Activated naive CD4-positive, alpha-beta T cell (primary cell): ENCODE measurements at places on chromosomes 11 and 22.

DNA sequence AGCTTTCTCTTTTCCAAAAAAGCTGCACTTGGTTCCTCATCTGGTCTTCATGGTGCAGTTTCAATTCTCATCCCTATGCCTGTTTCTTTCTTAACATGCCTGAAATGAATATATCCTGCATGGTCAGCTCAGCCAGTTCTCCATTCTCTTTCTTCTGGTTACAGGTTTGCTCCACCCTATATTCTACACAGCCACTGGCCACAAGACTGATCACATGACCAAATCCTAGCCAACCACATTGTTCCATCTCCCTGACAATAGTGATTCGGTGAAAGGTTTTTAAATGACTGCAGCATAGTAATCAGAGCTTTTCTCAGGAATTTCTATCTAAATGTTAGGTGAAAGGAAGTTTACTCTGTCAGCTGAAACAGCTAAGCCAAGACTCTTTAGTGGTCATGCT, 891.4 kb downstream of the METTL15 start:
- no peak for DNase-seq

DNA sequence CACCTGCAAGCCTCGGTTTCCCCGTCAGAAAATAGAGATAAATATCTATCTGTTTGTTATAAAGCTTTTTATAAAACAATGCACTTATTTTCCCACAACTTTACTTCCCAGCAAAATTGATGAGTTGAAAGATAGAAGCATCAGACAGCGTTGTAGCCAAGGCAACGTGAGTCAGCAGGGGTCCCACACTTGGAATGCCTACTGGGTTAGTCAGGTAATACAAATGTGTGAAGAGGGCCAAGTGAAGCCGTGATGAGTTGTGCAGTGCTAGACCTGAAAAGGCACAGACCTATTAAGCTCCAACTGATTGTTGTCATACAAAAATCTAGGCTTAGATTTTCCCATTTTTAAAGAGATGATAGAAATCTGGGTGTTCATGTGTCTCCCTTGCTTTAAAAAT, 118.7 kb downstream of the PGR start:
- DNase-seq = no peak

DNA sequence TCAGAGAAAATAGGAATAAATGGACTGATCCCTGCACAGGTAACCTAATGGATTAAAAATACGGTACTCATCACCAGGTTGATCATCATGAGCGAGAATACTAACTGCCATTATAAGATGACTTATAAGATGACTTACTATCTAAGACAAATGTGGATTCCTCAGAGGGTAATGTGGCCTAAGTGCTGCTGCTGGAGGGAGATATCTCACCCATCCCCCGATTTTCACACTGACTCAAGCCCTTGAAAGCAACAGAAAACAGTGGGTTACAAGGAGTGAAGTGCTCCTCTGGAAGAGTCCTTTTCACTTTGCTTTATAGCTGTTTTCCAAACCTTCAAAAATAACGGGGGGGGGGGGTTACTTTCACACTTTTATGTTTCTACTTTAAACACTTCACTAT, 920 bp downstream of the TMEM218 start:
- DNase-seq = no peak

- no peak for DNase-seq
Observed at GRCh38 chr11:99418927-99419720, 398.4 kb downstream of the CNTN5 start.

GRCh38 chr11:41283191-41283930, 176.1 kb downstream of the LRRC4C start:
- no peak for DNase-seq

DNA sequence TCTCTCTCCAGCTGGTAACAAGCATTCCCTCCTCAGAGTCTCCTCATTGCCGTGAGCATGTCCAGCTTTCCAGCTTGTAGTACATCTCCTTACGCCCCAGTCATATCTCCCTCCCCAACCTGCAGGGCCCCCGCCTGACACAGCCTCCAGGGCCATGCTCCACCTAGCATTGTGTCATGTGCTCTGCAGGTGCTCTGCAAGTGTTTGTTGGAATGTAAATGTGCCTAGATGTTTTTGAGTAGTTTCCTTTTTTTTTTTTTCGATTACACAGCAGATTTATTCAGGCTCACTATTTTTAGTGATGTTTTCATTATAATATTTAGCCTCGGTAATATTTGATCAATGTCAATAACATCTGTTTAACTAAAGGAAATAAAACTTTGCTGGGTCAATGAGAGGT, 82.5 kb downstream of the NCAM1 start:
- DNase-seq = no peak

DNA sequence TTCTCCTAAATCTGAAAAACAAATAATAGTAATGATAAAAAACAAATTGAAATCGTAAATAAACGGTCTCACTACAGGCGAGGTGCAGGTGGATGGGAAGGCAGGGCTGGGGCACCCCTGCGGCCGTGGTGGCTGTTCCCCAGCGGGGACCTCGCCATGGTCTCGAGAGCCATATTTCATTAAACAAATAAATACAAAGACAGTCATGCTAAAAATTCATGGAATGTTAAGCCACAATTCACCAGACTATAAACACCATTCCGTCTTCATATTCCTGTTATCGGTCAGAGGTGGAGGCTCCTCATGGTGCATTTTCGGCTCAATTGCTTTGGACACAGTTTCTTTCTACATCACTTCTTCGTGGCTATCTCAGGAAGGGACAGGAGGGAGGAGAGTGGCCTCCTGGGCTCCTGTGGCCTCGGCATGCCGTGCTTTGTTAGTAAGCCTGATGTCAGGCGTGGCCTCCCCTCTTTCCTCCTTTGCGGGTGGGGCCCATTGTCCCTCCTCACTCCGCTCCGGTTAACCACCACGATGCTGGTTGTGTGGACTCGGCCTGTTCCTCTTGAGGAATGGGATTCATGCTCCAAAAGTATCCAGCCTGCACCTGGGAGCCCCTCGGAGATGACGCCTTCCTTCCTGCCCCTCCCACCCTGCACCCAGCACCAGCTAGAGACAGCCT, 16.1 kb upstream of the BRSK2 start:
- DNase-seq = no peak

- DNase-seq = no peak
Observed at GRCh38 chr11:128629516-128630106, 42.3 kb upstream of the ETS1 start.

DNA sequence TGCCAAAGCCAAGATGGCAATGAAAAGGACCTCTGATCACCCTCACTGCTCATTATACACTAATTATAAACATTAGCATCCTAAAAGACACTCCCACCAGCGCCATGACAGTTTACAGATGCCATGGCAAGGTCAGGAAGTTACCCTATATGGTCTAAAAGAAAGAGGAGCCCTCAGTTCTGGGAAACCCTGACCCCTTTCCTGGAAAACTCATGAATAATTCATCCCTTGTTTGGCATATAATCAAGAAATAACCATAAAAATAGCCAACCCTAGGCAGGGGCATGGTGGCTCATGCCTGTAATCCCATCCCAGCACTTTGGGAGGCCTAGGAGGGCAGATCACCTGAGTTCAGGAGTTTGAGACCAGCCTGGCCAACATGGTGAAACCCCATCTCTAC, 12.7 kb upstream of the CAPN5 start:
- DNase-seq = no peak

GRCh38 chr22:19980766-19981165, 35.9 kb downstream of the ARVCF start:
- no peak for DNase-seq

DNA sequence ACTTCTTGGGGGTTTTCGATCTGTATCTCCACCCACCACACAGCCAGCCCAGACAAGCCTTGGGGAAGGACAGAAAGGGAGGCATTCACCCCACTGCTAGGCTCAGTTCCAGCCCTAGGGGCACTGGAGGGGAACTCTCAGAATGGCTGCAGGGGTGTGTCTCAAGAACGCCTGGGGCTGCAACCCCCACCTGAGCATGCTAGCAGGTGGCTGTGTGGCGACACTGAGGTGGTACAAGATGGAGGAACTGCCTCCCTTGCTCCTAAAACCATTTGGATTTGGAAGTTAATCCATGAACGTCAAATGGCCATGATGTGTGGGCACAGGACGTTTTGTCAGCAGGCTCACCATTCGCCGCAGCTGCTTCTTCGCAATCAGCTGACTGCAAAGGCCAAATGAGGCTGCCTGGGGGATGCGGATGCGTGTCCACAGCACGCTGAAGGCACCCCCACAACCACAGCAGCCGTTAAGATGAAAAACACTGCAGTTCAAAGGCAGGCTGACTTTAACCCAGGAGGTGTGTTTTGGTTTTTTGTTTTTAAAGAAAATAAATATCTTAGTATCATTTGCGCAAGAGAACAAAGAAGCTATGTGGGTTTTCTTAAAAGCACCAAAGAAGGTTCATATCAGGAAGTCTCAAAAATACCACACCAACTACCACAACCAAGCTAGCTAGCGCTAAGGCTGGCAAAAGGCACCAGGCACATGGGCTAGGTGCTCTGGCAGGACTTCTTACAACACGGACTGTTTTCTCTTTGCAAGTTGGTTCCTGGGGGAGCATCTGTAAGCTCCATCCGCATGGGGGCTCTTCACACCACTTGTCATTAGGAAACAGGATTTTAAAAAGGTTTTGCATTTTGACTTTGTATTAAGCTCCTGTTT, 22.2 kb upstream of the NAP1L4 start:
- no peak for DNase-seq

- no peak for DNase-seq
Observed at GRCh38 chr22:21582801-21583740, 15.6 kb downstream of the UBE2L3 start.

- no peak for DNase-seq
Observed at GRCh38 chr22:44151676-44152075, 29.0 kb upstream of the PARVG start.

DNA sequence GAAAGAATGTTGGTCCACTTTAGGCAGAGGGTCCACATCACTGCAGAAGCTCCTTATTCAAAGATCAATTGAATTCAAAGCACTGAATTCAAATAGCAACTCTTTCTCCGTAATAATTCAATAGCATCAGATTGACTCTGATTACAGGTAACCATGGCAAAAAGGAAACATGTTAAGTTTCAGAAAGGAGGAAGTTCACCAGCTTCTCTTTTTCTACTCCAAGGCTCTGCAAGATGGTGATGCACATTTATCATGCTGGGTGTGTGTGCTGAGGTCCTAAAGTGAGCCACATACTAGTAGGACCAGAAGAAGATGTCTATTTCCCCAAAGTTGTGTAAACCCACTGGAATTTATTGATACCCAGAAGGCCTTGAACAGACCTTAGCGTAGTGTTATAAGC, 18.0 kb upstream of the DRD2 start:
- no peak for DNase-seq

- DNase-seq = no peak
Observed at GRCh38 chr11:121523581-121524232, 70.9 kb upstream of the SORL1-AS1 start.

GRCh38 chr22:23268139-23268712, 87.9 kb downstream of the BCR start:
- no peak for DNase-seq

DNA sequence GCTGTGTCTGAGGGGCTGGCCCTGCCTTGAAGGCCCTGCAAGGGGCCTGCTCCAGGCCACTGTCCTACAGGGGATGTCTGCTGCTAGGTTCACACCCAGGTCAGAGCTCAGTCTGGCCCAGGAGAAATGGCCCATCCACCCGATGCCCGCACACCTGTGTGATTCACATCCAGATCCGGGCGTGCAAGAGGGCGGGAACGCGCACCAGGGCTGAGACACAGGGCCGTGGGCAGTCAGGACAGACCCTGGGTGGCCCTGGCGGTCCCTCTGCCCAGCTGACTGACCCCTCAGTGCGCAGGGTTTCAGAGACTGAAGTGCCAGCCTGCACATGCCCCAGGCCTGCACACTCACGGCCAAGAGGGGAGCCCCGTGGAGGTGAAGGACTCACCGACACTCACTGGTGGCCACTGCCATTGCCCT, 7.4 kb downstream of the TOLLIP start:
- DNase-seq = no peak

- DNase-seq = no peak
Observed at GRCh38 chr11:721741-722345, 15.8 kb downstream of the EPS8L2 start.

- DNase-seq = no peak
Observed at GRCh38 chr22:39437791-39438704, 18.8 kb upstream of the MGAT3 start.

GRCh38 chr22:22667966-22668880, 23.8 kb downstream of the GGTLC2 start:
- no peak for DNase-seq

DNA sequence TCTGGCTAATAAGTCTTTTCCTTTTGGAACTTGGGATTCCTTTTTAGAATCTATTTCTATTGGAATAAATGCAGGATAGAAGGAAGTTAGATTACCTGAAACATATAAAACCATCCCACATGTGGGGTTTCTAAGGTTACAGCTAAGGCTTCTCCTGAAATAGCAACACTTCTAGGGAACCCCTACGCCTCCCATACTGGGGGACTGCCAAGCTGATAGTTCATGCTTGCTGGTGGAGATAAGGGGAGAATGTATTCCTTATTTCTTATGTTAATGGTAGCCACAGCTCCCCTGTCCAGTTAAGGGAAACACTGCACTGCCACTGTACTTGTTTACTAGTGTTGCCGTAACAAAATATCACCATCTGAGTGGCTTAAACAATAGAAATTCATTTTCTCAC, 1189.6 kb downstream of the LRRC4C start:
- no peak for DNase-seq

- DNase-seq = no peak
Observed at GRCh38 chr22:48444320-48445112, 1383.2 kb downstream of the BRD1 start.

DNA sequence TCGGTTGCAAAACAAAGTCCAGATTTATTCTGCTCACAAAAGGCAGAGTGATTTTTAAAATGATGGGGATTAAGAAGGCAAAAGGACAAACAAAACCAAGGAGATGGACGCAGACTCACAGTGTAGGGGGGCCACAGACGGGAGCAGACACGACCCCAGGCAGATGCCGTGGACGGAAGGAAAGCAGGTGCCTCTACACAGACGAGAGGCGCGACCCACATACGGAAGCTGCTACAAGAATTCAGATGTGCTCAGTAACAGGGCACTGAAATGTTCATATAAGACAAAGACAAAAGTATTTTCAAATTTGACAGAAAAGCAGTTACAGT, 148.9 kb downstream of the BRD1 start:
- no peak for DNase-seq

GRCh38 chr11:12417691-12418611, 40.6 kb downstream of the PARVA start:
- DNase-seq = no peak

GRCh38 chr11:75040167-75040770, 51.5 kb downstream of the NEU3 start:
- no peak for DNase-seq

DNA sequence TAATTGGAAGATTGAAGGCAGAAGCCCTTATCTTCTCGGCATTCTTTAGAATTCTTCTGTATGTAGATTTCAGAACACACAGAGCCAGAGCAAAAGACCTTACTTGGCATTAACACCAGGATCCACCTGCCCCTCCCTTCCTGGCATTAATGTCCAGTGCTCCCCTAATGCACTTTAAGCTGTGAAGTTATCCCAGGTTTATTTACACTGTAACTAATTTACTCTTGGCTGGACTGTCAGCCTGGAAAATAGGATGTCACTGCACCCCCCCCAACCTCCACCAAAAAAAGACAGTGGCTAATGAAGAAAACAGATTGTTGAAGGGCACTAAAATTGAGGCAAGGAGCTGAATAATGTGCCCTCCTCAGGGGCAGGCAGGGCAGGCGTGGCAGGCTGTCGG, 30.1 kb downstream of the TIMP3 start:
- no peak for DNase-seq
